DMS153 (cell line): ENCODE measurements at places on chromosomes 1 and 21.

GRCh38 chr1:226063977-226064815, 1.7 kb downstream of the H3-3A start:
- DNase-seq, result peak; percentile 44

GRCh38 chr1:203033287-203033686, 7.0 kb downstream of the PPFIA4 start:
- no peak for DNase-seq

DNA sequence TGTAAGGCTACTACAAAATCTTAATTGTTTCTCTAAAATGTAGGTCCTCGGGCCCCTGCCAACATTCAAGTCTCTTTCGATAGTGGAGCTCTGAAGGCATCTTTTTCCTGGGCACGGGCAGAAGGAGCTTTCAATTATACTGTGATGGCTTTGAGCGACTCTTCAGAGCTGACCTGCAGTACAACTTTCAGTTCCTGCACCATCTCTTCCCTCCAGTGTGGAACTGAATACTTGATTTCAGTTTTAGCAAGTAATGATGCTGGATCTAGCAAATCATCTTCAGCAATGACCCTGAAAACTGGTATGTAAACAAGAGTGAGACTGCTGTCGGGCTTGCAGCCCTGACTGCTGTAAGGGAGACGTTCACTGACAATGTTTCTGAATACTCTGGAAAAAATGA, 9.6 kb downstream of the FNDC7 start:
- no peak for DNase-seq

- DNase-seq, result no peak
Measured at GRCh38 chr1:164256456-164256855, 302.5 kb upstream of the PBX1 start.

GRCh38 chr1:41396084-41396483, 34.9 kb downstream of the FOXO6 start:
- DNase-seq, result no peak

GRCh38 chr1:203098445-203098844, 12.6 kb upstream of the MYOG start:
- DNase-seq, result no peak

DNA sequence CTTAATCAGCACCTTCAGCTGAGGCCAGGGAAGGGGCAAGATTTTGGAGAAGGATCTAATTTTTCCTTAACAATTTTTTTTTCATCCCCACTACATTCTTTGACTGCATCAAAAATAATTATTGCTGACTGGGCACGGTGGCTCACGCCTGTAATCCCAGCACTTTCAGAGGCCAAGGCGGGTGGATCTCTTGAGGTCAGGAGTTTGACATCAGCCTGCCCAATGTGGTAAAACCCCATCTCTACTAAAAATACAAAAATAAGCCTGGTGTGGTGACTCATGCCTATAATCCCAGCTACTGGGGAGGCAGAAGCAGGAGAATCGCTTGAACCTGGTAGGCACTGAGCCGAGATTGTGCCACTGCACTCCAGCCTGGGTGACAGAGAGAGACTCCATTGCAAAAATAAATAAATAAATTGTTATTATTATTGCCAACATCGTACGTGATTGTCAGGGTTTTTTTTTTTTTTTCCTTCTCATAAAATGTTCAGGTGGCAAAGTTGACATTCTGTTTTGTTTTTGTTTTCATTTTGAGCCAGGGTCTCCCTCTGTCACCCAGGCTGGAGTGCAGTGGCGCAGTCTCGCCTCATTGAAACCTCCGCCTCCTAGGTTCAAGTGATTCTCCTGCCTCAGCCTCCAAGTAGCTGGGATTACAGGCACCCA, 37.3 kb upstream of the MORC3 start:
- no peak for DNase-seq
